ENCODE measurements at places on chromosomes 12 and 14. TPM values are rescaled to one million over a fixed set of nuclear protein-coding genes. Genes with fewer than 3 reads are reported as not detected.

The CCDC175 gene
- not detected for polyA plus RNA-seq

DNA sequence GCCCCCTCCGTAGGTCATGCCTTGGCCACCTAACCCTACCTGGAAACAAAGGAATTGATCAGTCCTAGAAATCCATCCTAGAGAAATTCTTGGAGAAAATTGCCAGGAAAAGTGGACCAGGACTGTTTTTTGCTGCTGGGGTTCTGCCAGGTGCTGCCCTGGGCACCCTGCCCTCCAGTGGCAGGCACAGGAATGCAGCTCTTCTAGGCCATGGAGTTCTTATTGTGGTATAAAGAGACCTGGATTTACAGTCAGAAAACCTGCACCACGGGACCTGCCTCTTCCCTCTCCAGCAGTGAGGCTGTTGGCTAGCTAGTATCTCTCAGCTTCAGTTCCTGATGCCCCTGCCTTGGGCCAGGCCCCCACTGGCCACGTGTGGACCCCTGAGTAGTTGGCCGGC, 59.7 kb downstream of the SLC24A4 start:
- DNase-seq: no peak

DNA sequence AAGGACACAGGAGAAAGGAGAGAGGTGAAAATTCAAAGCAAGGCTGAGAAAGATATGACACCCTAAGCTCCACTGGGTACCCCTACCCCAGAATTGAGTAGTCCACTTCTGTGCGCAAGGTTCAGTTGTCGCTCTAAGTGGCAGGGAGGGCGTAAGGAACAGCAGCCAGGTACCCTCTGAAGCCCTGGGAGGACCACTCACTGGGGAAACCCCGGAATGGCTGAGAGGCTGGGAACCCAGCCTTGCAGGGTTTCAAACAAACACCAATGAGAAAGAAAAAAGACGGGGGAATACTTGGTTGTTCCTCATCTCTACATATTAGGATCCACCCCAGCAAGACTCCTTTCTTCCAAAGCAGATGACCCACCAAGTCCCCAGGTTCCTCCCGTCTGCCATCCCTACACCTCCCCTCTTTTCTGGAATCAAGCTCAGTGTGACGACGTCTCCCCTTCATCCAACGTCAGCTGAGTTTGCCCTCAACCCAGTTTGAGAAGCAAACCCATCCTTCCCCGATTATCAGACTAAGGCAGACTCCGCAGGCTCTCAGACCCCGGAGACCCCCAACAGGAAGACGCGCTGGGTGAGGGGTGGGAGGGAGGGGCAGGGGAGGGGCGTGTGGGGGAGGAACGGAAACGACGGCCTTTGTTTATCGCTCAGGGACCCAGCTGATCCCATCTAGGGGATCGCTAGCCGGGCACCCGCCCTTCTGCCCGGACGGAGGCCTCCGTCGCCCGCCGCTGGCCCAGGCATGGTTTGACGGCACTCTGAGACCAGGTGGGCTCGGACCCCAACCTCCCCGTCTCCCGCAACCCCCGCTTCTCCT, 795 bp downstream of the LMBR1L start:
- DNase-seq: no peak

- DNase-seq: no peak
These were observed 606 bp downstream of the EP400 start for GRCh38 chr12:131950182-131950913.

DNA sequence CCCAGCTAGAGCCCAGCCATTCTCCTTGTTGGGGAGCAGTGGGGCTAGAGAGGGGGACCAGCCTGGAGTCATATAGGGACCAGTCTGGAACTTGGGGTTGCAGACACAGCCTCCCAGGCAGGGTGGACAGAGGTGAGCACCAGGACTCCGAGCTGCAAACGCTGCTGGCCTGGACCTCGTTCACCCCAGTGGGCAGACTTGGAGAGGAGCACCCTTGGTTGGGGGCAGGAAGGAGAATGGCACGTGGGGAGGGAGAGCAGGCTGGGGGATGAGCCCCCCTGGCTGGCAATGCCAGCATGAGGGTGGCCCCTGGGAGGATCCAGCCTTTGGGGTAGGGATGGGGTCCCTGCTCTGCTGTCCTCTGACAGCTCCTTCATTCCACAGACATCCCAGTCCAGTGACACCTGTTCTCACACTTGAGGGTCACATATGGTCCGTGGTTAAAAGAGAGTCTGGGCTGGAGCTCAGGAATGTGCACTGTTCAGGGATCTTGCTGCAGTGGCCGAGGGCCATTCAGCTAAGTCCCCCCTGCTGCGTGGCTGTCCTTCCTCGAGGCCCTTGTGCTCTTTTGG, 2.8 kb downstream of the LBHD2 start:
- DNase-seq: no peak

The SERPINA5 gene
- not detected for polyA plus RNA-seq

The PNN gene
- 89.4 TPM for polyA plus RNA-seq

DNA sequence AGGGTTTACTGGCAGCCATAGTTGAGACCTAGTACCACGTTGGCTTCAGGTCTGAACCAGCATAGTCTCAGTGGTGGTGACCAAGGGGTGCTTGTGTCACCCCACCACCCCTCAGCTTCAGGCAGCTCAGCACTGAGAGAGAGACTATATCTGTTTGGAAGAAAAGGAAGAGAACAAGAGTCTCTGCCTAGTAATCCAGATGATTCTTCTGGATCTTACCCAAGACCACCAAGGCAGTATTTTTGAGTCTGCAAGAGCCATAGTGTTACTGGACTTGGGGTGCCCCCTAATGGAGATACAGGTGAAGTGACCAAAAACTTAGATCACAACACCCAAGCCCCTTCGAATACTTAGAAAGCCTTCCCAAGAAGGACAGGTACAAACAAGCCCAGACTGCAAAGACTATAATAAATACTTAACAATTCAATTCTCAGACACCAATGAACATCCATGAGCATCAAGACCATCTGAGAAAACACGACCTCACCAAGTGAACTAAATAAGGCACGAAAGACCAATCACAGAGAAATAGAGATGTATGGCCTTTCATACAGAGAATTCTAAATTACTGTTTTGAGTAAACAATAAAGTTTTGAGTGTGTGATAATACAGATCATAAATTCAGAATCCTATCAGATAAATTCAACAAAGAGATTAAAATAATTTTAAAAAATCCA, 107.0 kb downstream of the HELB start:
- DNase-seq: peak; percentile 53

DNA sequence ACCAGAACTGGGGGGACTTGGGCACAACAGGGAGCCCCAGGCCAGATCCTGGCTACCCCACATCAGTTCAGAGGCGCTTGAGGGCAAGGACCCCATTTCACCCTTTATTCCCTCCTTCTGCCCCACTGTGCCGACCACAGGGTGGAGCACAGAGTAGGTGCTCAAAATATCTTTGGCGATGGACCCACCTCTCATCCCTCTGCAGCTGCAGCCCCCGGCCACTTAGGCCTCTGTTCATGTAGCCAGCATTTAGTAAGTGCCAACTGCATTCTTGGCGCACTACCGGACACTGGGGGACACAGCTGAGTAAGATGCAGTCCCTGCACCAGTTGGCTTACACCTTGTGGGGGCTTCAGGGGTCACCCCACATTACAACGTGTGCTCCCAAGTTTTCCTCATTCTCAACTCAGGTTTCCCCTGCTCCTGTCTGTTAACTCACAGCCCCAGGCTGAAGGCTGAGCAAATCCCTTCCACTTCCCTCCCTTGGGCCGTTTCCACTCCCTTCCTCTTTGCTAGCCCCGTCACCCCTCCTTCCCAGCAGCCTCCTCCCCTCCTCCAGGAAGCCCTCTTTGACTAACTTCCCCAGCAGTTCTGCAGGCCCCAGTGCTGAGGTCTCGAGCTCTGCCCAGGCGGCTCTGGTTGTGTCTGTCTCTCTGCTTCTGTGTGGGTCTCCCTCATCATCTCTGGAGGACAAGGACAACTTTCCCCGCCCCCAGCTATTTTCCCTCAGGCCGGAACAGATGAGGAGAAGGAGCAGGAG, 26.5 kb downstream of the KRT80 start:
- DNase-seq: no peak

DNA sequence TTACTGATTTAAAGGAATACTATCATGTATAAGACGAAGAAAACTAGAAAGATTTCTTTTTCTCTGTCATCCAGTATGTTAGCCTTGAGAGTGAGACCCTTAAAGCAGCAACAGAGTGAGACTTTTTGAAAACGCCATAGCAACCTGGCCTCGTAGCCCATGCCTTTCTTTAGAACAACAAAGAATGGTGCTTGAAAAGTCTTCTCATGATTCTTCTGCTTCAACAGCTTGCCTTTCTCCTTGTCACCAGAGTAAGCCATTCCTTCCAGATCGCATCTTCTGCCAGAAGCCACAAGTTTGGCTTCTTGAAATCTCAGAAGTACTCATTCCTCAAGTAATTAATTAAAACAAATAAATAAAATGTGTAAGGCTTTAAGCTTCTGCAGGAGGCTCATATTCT, 109.3 kb downstream of the PDE3A start:
- DNase-seq: no peak

The HCFC2 gene
- polyA plus RNA-seq: 34.3 TPM

The APOF gene
- polyA plus RNA-seq: not detected

The COQ5 gene
- 44.8 TPM for polyA plus RNA-seq

- DNase-seq: no peak
These were observed 264.3 kb upstream of the GARIN6 start for GRCh38 chr12:99383258-99383657.

GRCh38 chr12:66823857-66824570, 145.1 kb upstream of the GRIP1 start:
- DNase-seq: no peak

- DNase-seq: no peak
These were observed 58.7 kb upstream of the GZMB start for GRCh38 chr14:24692382-24693352.

The CCND2 gene
- 80.7 TPM for polyA plus RNA-seq

DNA sequence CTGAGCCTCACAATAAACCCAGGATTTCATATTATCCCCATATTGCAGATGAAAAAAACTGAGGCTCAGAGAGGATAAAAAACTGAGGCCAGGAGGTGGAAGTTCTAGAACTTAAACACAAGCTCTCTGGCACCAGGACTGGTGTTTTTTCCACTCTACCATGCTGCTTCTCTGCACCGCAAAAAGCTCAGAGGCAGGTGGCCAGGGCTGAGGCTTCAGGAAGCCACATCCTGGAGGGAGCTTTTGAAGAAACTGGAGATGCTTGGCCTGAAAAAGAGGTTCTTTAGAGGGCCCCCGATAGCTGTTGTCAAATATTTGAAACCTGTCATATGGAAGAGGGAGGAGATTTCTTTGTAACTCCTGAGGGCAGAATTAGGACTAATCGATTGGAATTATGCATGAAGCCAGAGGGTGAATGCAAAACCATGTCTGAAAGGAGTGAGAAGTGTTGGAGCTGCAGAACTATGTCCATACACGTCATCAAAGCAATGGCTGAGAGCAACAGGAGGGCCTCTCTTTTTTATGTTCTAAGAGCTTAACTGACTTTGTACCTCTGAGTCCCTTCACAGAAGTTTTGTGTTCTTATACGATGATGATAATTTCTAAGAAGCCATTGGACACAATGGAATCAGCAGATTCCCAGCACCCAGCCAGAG, 448.6 kb downstream of the FUT8 start:
- DNase-seq: no peak

DNA sequence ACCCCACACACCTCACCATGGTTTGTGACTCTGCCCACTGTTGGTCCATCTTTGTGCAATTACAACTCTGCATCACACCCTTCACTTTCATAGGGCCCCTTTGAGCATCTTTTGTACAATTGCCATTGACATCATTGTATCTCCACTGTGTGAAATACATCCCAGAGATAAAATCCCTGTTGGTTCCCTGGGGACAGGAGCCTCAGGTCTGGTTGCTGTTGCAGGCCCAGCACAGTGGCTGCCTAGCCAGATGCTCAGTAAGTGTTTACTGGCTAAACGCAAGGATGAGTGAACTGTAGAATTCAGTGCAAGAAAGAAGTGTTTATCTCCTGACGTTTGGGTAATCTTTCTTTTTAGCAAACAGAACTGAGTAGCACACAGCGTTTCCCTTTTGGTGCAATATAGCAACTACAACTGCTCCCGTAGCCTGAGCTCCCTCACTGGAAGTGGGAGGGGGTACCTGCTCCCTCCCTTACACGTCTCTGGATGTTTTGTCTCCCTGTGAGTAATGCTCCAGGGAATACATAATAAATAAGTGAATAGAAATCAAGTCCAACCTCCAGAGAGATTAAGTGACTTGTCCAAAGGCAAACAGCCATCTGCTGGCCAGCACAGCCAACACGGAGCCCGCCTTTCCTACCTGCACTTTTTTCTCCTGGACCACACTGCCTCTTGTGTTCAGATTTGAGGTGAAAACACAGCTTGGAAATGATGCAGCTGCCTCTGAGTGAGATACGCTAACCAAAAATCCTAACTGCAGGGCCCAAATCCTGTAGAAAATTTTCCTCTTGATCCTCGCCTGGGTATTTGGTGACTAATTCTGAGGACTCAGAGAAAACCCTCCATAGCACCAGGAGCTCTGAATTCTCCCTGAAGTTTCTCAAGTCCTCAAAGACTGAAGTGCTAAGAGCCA, 27.4 kb downstream of the GALNT16 start:
- DNase-seq: no peak

- DNase-seq: no peak
These were observed 91.3 kb downstream of the TSPAN9 start for GRCh38 chr12:3168223-3169221.

The OR6C2 gene
- polyA plus RNA-seq: not detected

- DNase-seq: no peak
These were observed 69.5 kb upstream of the HECTD1 start for GRCh38 chr14:31277085-31277484.

- no peak for DNase-seq
These were observed 22.1 kb downstream of the PSMC1 start for GRCh38 chr14:90278199-90279175.

GRCh38 chr12:6507102-6507998, 13.4 kb downstream of the NCAPD2 start:
- no peak for DNase-seq

DNA sequence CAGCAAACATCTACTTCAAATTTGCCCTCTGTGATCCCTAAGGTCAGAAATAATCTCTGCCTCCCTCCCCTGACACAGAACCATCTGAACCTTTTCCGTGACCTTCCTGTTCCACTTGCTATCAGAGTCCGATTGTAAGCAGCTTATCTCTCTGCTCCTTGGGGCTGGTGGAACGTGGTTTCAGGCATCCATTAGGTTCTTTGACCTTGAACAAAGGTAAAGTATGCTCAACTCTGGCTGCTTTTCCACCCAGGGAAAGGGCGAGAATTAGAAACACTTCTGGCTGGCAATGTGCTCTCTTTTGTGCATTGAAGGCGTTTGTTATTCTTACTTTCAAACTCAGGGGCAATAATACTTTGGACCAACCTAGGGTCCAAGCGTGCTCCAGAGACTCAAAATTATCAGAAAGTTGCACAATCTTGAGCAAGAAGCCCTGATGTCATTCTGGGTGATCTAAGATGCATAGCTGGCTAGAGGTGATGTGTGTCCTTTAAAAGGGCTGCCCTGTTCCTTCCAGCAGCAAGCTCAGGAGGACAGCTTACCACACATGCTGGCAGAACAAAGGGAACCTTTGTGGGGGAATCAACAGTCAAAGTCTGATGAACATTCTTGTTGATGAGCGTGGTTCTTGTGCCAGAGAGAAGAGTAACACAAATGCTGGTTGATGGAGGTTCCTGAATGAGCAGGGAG, 29.8 kb downstream of the ADGRD1 start:
- no peak for DNase-seq

DNA sequence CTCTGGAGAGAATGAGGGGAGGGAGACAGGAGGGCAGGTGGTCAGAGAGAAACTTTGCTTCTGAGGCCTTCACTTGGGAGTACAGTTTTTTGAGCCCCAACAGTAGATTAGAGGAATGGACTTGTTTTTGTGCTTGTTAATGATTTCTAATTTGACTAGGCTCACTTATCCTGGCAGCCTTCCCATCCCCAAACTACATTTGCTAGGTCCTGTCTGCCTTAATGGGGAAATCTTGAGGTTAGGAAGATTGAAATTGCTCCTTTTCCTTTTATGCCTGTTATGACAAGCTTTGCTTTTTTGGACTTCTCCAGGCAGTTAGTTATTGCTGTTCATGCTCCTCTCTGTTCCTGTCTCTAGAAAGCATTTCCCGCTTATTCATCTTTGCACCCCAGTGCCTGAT, 37.7 kb downstream of the SYNE2 start:
- no peak for DNase-seq

Measured in forelimb muscle (tissue), 1 donor.